ENCODE measurements at places on chromosomes 11 and 22. TPM values are rescaled to one million over a fixed set of nuclear protein-coding genes. Genes with fewer than 3 reads are reported as not detected.

ESAM gene
- 20.1 TPM for total RNA-seq

KCNJ1 gene
- 0.13 TPM for total RNA-seq

HBE1 gene
- total RNA-seq = not detected

USH1C gene
- not detected for total RNA-seq

DNA sequence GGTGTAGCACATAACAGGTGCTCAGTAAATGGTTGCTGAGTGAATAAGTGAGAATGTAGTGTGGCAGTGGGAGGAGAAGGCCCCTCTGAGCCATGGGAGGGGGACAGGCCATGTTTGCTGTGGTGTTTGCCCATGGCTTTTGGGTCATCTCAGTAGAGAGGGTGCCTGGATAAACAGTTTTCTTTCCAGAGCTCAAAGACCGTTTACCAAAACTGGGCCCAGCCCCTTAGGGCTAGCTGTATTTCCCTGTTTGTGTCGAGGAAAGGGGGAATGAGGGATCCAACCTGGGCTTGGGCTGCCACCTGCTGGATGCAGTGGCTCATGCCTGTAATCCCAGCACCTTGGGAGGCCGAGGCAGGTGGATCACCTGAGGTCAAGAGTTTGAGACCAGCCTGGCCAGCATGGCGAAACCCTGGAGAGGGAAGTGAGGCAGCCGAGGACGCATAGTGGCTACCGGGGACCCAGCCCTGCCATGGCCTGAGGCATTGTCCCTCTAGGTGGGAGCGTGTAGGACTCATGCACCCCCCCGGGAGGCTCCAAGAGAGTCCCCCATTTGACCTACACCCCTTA lies 8.7 kb upstream of the LTO1 start:
- DNase-seq = no peak

GRCh38 chr11:95556342-95557163 lies 233.0 kb downstream of the FAM76B start:
- no peak for DNase-seq

- no peak for DNase-seq
These were observed 11.8 kb upstream of the BCR start for GRCh38 chr22:23168391-23169042.

DNA sequence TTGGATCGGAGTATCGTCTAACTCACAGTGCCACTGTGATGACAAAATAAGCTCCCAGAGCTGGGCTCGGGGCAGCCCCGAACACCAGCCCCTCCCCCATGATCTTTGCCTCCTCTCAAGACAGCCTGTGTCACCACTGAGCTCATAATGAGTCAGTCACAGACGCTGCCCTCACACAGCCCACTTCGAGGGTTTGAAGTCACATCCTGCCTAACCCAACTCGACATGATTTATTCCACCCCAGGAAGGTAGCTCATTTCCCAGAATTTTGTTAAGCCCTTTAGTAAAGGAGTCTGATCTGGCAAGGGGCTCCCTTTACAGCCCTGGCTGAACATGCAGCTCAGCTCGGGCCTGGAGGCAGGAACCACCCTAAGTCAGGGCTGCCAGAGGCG lies 22.8 kb downstream of the MYH9 start:
- no peak for DNase-seq

- DNase-seq = no peak
These were observed 85.7 kb downstream of the WNT11 start for GRCh38 chr11:76120513-76121101.

- DNase-seq = peak; percentile 64
These were observed 6.7 kb upstream of the GDPD5 start for GRCh38 chr11:75532200-75533048.
